ENCODE measurements at places on chromosomes 12 and 14.

- DNase-seq, result no peak
These were observed 2.8 kb upstream of the CCDC196 start for GRCh38 chr14:66483322-66483721.

DNA sequence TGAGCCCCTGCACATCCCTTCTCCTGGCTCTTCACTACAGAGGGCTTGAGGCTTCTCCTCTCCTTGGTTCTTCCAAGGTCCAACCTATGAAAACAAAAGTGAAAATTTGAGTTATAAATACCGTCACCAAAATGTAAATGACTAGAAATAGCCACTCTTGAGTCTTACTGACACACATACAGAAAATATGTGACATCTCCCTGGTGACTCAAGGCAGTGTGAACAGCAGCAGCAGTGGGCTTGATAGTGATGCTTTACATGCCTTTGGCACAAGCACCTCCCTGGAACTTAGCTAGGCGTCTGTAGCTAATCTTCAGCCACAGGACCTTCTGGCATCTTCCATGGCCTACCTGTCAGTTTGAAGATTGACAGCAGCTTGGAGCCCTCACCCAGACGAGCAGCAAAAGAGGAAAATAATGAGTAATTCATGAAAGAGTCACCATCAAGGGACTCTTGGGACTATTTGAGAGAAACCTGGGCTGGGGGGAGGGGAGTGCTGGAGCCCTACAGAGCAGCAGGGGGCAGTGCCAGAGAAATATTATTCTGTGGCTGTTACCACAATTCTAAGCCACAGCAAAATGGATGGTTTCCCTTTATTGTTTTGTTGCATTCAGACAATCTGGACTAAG lies 158.0 kb downstream of the KCNK10 start:
- no peak for DNase-seq

DNA sequence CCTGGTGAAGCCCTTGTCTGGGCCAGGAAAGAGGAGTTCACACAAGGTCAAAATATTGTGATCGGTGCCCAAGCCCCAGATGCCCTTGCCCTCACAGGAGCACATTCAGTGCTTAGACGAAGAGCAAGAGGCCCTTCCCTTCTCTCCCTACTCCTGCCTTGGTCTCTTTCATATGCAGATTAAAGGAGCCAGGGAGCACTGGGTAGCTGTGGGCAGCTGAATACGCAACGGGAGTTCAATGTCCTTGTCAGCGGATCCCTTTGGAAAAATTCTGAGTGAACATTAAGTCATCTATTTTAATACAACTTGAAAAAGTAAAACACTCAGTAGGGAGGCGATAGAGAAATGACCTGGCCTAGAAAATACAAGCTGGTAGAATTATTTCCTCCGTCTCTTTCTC lies 1489.4 kb downstream of the AACS start:
- no peak for DNase-seq

- no peak for DNase-seq
These were observed 18.9 kb upstream of the C12orf71 start for GRCh38 chr12:27101290-27101689.

GRCh38 chr14:102819747-102820330 lies 42.6 kb downstream of the TRAF3 start:
- DNase-seq, result no peak

DNA sequence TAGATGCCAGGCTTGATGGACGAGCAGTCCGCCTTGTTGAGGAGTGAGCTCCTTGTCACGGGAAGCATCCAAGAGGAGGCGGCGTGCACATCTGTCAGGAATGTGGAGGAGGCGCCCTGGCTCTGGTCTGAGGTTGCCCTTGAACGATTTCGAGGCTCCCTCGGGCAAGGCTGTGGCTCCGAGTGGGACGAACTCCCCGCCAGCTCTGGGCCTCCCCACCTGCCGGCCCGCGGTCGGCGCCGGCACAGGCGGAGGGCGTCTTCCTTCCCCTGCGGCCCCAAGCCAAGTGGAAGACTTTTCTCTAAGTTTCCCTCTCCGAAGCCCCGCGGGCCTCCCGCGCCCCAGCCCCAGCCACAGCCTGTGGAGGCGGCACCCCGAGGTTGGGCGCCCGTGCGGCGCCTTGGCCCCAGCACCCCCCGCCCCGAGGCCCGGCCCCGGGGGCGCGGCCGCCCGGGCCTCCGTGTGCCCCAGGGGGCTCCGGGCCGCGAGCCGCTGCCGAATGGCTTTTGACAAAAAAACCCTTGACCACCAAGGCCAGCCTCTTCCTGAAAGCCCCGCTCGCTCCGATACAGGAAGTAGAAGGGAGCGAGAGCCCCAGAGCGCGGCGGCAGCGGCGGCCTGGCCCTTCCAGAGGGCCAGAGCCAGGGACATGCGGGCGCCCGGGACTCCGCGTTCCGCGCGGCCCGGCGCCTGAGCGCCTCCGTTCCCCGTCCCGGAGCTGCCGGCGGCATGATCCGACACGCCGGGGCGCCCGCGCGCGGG lies at the start of gene RIN3:
RIN3 (plus strand) TSS at position 578 of the 762 bp plus-strand sequence; CDS start at position 730, 152 bp downstream.
- DNase-seq, result peak; percentile 64

DNA sequence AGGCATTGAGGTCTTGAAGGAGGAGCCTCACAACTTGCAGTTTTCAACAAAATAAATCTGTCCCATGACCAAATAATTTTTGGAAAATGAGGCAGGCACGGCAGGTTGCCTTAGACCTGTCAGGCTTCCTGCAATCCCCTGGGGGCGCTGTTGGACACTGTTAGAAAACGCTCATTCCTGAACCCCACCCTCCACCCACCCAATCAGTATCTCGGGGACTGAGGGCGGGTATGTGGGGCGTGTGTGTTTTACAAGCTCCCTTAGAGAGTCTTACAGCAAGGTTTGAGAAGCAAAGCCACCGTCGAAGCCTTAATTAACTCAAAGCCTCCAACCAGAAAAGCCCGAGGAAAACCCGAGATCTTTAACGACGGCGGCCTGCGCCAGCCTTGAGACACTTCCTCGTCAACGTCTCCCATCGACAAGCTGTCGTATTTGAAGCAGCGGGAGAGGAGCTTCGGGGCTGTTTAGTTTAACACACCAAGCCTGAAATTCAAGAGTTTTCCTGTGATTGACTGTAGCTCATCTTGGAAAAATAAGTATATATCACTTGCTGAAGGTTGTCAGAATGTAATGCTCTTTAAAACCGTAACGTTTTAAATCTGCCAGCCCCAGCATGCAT lies 123.0 kb downstream of the GLT1D1 start:
- peak; percentile 36 for DNase-seq

GRCh38 chr14:100749967-100750597 lies 23.4 kb downstream of the DLK1 start:
- no peak for DNase-seq

- DNase-seq, result no peak
These were observed 118.3 kb downstream of the SLC25A47 start for GRCh38 chr14:100441271-100441947.

GRCh38 chr12:93825501-93825888 lies 148.3 kb downstream of the CRADD start:
- DNase-seq, result no peak

DNA sequence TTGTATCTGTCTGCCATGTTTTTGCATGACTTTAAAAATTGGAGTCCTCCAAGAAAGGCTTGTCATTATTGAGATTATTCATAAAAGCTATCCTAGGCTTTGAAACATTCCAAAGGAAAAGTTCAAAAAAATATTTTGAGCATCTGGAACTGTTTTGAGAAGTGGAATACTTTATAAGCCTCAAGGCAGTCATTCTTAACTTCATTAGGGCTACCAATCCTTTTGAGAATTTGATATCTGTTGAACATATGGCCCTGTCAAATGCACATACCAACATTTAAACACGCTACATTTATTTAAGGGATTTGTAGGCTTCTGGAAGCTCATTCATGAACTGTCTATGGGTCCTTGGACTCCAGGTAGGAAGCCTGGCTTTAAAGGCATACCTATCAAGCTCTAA lies 77.0 kb downstream of the TMEM117 start:
- no peak for DNase-seq

- no peak for DNase-seq
These were observed 15.5 kb downstream of the KIF21A start for GRCh38 chr12:39427360-39427808.

GRCh38 chr12:109861689-109862314 lies 18.5 kb downstream of the GLTP start:
- no peak for DNase-seq

DNA sequence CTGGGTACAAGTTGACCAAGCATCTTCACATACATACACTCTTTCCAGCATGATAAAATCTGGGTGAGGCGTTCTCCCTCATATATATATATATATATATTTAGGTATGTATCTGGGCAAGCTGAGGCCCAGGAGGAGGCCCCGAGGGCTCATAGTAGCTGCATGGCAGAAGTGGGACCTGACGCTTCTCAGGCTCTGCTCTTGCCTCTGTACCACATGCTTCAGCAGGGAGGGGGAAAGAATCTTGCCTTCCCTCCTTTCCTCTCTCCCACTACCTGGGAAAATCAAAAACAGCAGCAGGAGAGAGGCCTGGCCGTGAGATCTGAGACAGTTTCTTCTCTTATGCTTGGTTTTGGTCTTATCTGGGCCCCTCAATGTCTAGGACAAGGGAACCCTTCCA lies 9.2 kb downstream of the PPP1R1A start:
- no peak for DNase-seq

- no peak for DNase-seq
These were observed 95.1 kb downstream of the SCARB1 start for GRCh38 chr12:124768452-124769162.

- no peak for DNase-seq
These were observed 313.1 kb downstream of the GALC start for GRCh38 chr14:87679866-87680265.

DNA sequence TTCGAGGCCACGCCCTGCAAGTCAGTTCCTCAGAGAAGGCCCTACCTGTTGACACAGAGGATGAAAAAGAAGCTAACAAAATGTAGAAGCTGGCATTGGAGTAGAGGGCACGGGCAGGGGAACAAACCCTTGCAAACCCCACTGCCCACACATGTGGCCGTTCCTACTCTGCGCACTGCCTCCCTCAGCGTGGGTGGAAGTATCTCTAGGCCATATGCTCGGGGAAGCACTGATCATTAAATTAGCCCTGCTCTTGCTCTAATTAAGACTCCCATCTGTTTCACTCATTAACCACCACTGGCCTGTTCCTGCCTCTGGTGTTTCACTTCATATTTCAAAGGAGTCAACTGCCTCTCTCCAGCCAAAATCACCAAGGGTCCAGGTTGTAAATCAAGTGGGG lies 201.2 kb upstream of the SFSWAP start:
- no peak for DNase-seq

GRCh38 chr14:49946320-49947141 lies 53.6 kb downstream of the ARF6 start:
- no peak for DNase-seq

DNA sequence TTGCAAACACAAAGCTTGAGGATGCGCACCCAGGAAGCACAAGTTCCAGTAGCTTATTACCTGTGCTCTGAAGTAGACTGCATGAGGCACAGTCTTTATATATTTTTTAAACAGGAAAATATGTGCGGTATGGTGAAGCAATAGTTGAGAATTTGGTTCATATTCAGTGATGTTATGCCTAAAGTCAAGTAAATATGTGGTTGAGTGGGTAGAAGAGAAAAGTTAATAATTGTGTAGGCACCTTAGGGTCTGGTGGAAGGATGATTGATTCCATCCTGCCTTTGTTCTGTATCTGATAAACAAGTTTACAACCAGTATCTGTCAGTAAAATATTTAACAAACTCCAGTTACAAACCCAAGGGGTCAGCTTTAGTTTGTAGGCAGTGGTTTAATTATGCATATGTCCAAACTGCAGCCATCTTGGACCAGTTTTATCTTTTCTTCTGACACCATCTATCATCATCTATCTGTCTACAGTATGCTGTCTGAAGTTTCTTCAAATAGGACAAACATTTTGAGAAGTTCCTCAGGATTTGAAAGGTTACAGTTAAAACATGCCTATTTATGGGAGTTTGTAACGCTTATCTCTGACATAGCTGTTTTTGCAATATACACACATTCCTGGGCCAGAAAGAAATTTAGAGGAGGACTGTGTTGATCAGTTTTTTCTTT lies 10.8 kb downstream of the SINHCAF start:
- no peak for DNase-seq

DNA sequence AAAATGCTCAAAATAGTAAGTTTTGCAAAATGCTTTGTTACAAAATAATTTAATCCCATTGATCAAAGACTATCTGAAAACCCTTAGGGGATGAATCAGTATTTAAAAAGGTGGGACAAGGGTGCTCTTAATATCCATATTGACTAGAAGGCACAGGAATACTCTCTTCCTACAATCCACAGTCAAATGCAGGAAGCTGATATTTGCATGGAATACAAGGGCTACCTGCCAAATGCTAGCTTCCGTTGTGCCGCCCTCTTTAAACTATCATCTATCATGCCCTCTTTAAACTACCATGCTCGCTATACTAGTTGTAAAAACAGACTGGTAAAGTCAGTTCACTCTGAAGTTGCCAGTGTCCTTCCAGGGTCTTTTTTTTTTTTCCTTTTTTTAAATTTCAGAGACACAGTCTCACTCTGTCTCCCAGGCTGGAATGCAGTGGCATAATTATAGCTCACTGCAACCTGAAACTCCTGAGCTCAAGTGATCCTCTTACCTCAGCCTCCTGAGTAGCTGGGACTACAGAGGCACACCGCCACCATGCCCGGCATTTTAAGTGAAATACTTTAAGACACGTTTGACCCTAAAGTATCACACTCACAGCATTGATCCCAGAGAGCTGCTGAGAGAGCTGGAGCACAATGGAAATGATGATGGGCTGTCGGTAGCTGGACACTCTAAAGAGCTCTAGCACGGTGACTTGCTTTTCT lies 6.7 kb downstream of the SLC2A3 start:
- no peak for DNase-seq

DNA sequence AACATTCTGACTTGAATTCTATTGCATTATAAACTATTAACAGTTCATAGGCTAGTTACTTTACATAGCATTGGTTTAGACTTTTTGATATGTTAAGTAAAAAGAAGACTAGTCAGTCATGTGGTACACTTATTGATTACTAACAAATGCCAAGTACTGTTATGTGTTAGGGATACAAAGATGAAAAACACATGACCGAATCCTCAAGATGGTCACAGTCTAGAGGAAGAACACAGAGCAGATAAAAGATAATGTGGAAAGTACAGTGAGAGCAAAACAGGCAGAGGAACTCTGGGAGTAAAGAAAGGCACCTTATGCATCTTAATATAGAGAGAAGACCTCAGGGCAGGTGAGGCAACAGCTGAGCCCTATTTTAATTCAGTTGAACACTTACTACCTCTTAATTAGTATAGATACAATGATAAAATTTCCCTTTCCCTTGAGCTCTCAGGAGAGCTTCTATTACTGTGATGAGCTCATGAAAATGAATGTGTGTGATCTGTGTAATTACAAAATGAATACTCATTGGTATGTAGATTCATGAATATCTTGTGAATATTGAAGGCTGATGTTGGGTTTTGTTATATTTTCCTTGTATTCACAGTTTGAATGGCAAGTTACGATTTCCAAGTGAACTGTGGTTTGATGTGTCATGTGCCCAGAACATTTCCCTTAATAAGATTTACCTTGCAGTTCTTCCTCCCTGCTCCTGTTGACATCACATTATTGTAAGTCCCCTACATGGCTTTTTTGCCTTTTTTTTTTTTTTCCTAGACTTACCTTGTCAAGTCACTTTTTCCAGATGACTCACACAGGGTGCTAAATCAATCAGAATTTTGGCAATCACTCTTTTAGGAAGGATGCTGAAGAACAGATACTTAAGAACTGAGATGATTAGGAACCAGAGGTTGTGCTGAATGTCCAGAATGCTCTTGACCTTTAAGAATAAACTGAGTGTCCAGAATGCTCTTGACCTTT lies 29.5 kb upstream of the MSRB3 start:
- DNase-seq, result no peak

GRCh38 chr12:19577281-19577530 lies 137.9 kb downstream of the AEBP2 start:
- DNase-seq, result no peak
